ENCODE measurements at places on chromosomes 1 and 21. TPM values are rescaled to one million over a fixed set of nuclear protein-coding genes. Genes with fewer than 3 reads are reported as not detected.
A peak's percentile ranks its signal among the peaks of the same experiment; 100 is the strongest.

- DNase-seq, result peak; percentile 43
These were observed 108.5 kb downstream of the NFIA start for GRCh38 chr1:61190618-61191432.

GRCh38 chr1:15902882-15903281 lies 55.4 kb downstream of the SPEN start:
- DNase-seq, result peak; percentile 58

GRCh38 chr1:37795340-37796125 lies 1.9 kb downstream of the MANEAL start:
- peak; percentile 97 for DNase-seq

Gene MMP23B
- 0.59 TPM for total RNA-seq

Gene CDC42BPA
- total RNA-seq, result 77.8 TPM

Measured in osteoblast (primary cell).